ENCODE measurements at places on chromosomes 1 and 21. TPM values are rescaled to one million over a fixed set of nuclear protein-coding genes. Genes with fewer than 3 reads are reported as not detected.

Gene ETNK2
- total RNA-seq: 0.72 TPM

DNA sequence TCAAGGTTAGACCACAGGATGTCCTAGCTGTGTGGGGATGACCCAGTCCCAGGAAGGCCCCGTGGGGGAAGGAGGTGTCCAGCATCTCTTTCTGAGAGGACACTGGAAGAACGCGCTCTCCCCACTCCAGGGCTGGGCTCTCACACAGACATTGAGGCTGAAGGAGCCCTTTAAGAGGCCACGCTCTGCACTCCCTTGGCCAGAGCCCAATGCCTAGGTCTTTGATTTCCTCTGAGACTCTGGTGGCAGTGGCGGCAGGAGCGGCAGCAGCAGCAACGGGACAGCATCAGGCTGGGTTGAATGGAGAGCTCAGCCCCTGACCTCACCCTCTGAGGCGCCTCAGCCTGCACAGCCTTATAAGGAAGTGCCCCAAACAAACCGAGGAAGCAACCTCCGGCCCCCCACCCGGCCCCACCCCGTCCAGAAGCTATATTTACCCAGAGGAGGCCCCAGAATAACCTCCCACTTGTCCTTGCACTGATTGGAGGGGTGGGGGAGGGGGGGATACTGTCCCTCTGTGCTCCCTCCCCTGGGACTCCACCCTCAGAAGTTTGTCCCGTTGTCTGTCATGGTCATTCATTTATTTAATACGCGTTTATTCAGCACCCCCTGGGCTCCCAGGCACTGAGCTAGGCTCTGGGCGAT, 12.3 kb downstream of the NES start:
- peak; percentile 84 for DNase-seq

DNA sequence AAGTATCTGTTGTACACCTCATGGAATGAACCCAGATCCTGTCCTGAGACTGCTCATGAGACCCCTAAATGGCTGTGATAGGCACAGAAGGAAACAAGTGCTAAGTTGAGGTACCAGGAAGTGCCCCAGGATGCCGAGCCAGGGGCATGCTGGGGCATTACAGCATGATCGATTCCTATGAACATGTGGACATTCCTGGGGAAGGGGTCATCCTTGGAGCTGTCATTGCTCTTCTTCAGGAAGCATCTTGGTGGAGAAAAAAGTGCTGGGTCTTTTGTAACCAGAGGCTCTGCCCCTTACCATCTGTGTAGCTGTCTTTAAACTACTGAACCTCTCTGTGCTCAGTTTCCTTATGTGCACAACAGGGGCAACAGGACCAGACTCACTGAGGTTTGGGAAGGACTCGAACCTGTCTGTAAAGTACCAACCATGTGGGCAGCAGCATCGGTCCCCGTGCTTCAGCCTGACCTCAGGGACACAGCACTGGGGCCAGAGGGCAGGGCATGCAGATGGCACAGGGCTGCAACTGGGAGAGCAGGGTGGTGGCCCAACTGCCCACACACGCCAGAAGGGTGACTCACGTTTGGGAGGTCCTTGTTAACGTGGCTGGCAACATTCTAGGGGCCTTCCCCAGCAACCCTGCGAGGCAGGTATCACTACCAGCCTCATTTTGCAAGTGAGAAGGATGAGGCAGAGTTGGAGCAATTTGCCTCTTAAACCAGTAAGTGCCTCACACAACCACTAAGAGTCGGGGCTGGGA, 142.3 kb upstream of the EDN2 start:
- DNase-seq: peak; percentile 83

DNA sequence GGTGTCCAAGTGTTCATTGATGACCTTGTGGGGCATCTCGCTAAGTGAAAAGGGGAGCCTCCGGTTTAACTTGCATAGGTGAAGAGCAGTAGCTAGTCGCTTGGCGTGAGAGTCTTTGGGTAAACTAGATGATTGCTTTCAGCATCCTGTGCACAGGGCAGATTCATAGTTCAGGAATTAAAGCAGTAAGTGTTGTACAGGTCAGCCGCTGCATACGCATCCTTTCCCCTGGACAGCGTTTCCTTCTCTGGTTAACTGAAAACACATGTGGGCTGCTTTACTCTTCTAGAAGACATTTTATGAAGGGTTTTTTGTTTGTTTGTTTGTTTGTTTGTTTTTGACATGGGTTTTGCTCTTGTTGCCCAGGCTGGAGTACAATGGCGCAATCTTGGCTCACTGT, 12.1 kb downstream of the NDUFV3 start:
- DNase-seq: no peak

DNA sequence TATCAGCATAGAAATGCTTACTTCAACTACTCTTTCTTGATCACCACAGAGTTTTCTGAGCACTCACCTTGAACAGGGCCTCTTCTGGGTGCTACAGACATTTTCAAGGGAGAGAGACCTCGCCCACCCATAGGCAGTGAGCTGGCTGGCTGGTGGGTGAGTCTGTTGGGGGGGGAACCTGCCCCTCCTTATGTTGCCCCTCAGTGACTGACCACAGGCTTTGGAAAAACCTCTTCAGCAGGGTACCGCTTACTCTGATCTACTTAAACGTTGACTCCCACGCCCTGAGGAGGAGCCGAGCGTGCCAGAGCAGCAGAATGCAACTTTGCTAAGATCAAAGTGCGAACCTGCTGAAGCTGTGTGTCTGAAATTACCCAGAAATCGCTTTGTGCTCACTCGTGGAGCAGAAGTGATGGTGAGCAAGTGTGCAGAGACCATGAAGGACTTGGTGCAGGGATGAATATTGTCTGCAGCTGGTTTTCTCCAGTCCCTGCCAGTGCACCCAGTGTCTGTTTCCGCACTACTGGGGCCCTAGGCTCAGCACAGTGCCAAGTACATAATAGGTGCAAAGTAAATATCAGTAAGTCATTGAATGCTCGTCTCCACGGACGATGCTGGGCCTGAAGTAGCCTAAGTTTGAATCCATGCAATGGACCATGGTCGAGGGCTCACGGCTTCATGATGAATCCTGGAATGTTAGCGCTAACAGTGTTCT, 158.7 kb upstream of the IRF2BP2 start:
- no peak for DNase-seq

- DNase-seq: no peak
Measured at GRCh38 chr1:2909797-2910196, 108.3 kb upstream of the TTC34 start.

GRCh38 chr21:35504951-35505466, 455.9 kb upstream of the RUNX1 start:
- DNase-seq: peak; percentile 31

GRCh38 chr1:158951956-158952355, 20.6 kb downstream of the PYHIN1 start:
- DNase-seq: no peak

Gene RNF11
- total RNA-seq: 199 TPM

Gene NPPB
- not detected for total RNA-seq

DNA sequence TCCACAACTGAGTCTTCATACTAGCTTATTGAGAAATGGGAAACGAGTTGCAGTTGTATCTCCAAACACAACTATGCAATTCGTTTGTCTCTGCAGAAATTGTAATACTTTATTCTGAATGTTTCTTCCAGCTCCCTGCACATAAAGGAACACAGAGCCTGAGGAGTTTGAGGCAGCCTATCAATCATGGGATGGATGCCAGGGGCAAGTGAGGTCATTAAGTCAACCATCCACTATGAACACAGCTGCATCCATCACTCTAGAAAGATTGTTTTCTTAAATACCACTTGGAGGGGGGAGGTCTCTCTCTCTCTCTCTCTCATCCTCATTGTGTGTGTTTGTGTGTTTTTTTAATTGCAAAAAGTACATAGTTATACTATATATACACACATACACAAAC, 2.9 kb upstream of the PSMB2 start:
- no peak for DNase-seq

Gene CYP4Z1
- not detected for total RNA-seq

Gene LRRC53
- total RNA-seq: not detected
